Bronchial smooth muscle cell (primary cell): ENCODE measurements at places on chromosomes 5 and 9. TPM values are rescaled to one million over a fixed set of nuclear protein-coding genes. Genes with fewer than 3 reads are reported as not detected.

The HRCT1 gene
- 0.16 and 0.17 TPM in 2 replicates for total RNA-seq

The LAMC3 gene
- 0.09 TPM in 1 of 2 replicates, not detected in the other for total RNA-seq

The PCDHGA9 gene
- total RNA-seq: 2.9 and 3.8 TPM in 2 replicates

The MARCOL gene
- total RNA-seq: not detected in 2 replicates
